ENCODE measurements at places on chromosomes 7 and 10.

DNA sequence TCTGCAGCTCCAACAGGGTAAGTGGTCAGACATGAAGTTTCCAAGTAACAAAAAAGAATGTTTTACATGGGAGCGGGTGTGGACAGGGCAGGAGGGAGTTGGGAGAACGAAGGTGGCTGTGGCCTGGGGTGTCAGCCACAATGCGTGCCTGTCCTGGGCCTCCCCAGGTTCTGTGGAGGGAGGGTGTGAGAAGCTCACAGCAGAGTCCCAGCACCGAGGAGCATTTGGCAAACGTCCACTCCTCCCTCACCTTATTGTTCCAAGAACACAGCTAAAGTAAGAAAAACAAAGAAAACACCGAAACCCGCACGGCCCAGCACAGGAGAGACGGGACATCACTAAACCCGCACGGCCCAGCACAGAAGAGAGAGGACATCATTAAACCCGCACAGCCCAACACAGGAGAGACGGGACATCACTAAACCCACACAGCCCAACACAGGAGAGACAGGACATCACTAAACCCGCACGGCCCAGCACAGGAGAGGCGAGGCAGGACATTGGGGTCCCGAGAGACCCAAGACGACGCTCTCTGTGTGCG lies 226.4 kb downstream of the MAD1L1 start:
- DNase-seq, result no peak

DNA sequence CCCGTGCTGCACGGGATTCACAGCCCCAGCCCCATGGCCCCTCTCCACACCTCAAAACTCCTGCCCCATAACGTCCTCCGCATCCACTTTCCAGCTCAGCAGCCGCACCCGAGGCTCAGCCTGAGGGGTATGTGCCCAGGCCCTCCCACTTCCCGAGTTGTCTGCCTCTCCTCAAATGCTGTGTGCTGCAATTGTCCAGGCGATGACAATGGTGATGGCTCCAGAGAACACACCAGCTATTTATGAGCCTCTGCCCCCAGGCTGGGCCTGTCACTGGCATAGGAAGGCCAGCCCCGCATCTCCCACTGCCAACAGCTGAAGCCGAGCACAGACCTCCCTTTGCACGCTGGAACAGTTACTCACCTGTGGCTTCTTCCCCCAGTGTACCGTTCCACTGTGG lies 2.4 kb upstream of the LDB3 start:
- DNase-seq, result no peak

- no peak for DNase-seq
Observed at GRCh38 chr10:12566161-12567115, 217.1 kb downstream of the CAMK1D start.

DNA sequence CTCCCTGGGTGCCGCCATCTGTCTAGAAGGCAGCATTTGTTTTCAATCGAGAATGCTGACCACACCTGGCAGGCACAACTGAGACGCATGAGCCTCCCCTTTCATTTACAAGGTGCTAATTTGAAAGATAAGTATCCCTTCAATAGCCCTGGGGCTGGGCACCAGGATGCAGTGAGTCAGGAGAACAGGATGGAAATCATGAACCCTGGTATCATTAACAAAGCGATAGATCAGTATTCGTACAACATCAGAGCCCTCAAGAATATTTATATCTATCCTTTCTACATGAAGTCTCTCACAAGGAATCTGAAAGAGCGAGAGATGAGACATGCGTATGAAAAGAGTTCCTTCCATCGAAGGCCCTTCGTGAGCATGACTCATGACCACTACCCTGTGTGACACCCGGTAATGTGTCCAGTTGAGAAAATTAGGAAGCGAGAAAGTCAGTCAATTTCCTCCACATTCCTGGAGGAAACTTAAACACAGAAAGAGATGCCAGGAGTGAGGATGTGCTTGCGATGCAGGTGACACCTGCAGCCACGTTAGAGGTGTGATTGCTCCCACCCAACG lies 123.1 kb upstream of the PITRM1 start:
- peak; percentile 50 for DNase-seq

- no peak for DNase-seq
Observed at GRCh38 chr10:79005126-79005810, 63.5 kb upstream of the ZMIZ1 start.

DNA sequence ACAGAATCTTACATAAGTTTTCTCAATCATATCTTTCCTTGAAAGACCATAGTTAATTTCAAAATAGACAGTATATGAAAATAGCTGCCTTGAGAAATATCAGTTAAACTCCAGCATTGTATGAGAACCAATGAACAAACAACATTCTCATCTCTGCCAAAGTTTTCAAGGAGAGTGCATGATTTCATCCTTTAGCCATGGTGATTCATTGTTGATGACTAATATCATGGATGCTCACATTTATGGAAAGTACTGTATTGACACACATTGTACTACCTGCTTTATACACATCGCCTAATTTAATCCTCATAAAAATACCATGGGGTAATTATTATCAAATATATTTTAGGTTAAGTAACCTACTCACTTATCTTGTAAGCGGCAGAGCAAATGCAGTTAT lies 250.3 kb downstream of the CNTNAP2 start:
- DNase-seq, result no peak

DNA sequence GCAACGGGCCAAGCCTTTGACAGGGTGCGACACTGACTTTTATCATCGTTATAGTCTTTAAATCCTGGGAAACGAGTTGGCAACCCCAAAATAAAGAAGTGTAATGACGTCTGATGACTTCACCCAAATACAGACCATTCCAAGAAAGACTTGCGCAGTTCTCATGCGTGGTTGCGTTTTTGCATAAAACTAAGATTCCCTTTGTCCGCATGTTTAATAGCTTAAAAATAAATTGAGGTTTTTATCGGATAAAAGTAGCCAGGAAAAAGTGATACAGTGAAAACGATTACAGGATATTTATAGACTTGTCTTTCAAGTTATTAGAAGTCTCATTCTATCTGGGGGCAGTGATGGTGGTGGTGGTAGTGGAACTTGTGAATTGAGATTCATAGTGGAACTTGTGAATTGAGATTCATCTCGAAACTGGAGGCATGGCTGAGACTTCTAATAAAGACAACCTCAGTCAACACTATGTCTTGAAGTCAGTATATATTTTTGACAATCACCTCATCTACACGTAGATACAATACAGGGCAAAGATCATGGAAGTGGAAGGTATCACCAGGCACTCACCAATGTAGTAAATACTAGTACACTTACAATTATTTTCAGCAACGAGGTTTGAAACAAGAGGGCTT lies 1.2 kb upstream of the NAMPT start:
- no peak for DNase-seq

- DNase-seq, result no peak
Observed at GRCh38 chr10:44567471-44567870, 182.6 kb upstream of the CXCL12 start.

- DNase-seq, result no peak
Observed at GRCh38 chr10:110827875-110828274, 43.9 kb upstream of the PDCD4 start.

DNA sequence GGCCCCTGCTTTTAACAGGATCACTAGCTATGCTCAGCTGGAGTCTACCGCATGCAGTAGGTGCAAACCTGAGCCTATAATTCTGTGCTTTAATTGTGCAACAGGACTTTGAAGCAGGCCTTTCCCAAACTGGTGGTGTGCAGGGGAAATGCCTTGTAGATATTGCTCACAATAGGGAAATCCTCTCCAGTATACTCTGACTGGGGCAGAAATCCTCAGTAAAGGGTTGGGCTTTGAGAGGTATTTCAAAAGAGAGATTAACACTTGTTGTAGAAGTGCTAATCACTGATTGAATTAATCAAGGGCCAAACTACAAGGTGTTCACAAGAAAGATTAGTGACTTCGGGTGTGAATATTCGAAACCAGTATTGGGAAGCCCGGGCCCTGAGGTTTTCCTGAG lies 58.5 kb upstream of the EXOC6 start:
- DNase-seq, result peak; percentile 53

DNA sequence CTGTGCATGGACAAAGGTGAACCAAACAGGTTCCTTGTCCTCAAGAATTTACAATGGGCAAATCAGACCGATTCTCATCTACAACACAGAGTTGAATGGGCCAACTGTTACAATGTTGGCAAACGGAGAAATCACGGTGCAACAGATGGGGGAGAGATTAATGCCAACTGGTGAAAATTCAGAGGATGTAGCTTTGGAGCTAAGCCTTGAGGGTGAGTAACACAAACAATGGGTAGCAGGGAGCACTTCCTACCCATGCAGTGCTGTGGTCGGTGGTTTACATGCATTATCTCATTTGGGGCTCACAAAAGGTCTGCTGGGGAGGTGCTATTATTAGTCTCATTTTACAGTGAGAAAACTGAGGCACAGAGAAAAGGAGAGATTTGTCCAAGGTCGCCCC lies 902 bp upstream of the NFE2L3 start:
- no peak for DNase-seq

- no peak for DNase-seq
Observed at GRCh38 chr10:14823966-14824365, 13.9 kb downstream of the CDNF start.

DNA sequence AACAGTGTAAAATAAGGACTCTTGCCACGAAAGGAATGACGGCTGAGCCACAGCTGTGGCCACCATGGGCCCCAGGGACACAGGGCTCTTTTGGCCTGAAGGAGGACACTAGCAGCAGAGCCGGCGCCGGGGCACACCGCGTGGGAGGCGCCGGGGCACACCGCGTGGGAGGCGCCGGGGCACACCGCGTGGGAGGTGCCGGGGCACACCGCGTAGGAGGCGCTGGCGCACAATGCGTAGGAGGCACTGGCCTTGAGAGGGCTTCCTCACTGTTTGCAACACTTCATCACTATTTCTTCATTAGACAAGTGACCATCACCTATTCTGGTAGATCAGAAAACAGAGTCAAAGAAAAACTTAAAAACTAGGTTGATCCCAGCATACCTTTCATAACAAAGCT lies 23.4 kb downstream of the ESYT2 start:
- DNase-seq, result no peak

DNA sequence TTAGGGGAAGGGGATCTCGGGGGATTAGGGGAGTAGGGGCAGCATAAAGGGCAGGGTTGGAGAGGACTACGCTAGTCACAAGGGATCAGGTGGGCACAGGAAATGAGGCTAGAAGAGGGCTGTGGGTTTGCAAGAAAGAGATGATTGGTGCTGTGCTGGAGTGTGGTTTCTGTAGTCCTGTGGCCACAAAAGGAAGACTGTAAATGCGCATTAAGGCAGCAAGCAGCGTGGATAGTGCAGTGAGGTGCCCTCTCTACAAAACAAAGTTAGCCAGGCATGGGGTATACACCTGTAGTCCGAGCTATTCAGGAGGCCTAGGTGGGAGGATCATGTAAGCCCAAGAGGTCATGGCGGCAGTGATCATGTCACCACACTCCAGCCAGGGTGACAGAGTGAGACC lies 212.1 kb downstream of the MLLT10 start:
- no peak for DNase-seq

GRCh38 chr7:67918158-67918557 lies 921.5 kb downstream of the TYW1 start:
- DNase-seq, result peak; percentile 58
